ENCODE measurements at places on chromosomes 1 and 21.

DNA sequence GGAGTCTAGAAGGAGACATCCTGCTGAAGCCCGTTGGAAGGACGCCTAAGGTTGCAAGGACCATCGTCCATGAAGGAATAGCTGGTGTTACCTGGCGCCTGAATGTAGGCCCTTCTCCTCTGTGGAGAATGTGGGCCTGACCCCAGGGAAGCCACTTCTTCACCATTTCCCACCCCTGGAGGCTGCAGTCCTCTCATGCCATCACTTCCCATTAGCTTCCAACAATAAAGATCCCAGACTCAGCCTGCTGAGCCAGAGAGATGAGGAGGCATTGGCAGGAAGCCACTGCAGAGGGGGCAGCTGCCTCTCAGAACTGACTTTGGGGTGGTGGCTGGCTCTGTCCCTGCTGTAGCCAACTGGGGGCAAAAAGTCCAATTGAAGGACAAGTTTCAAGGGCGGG, 21.3 kb upstream of the KCNE2 start:
- DNase-seq: no peak

- no peak for DNase-seq
Observed at GRCh38 chr1:226405411-226405988, 2.4 kb downstream of the PARP1 start.

- no peak for DNase-seq
Observed at GRCh38 chr21:33544451-33545195, 1.8 kb downstream of the SON start.

- no peak for DNase-seq
Observed at GRCh38 chr1:225857256-225857655, 24.9 kb downstream of the TMEM63A start.

DNA sequence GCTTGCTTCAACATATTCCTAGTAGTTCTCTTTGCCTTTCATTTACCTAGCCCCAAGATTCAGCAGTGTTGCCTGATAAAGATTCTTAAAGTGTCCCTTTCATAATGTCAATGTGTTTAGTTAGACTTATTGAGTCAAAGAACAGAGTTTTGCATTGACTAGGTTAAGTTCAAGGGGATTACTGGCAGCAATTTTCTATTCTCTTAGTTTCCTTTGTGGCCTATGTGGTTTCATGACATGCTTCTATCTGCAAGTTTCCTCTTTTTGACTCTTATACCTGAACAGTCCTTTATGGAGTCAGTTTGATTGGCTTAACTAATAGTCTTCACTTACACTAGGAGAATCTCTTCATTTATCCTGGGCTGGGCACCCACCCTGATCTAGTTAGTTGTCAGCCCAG, 151.3 kb downstream of the ADGRL4 start:
- no peak for DNase-seq

DNA sequence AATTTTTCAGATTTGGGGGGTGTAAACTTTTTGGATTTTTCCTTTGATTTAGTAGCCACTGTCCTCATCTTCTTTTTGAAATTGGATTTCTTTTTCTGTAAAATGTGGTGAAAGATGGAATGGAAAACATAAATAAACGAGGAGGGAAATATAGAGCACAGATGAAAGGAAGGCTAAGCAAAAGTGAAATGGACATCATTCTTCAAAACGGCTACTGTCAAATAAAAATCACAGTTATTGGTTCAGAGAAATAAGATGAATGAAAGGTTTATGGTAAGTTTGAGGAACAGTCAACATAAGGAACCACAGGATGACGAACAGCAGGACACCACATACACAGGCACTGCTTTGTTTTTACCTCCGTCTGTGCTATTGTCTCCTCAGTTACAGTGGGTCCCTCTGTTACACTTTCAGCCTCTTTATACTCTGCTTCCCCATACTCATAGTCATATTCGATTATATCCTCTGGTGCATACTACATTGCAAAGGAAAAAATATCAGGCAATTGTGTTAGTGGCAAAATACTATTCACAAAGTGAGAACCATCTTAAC, 82.4 kb downstream of the COL11A1 start:
- DNase-seq: no peak

DNA sequence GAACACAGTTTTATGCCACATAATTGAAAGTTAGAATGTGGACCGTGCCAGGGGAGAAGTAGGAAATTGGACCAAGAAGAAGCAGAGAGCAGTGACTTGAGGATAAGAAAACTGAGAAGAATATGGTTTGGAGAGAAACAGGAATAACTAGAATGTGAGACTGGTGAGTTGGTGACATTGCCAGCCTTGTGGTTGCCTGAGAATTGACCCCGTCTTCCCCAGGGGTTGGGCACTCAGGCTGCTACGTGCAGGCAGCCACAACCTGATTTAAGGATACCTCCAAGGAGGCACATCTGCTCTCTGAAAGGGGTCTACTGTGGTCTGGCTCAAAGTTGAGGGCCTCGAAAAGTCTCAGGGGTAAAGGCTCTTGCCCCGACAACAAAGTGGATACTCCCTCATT, 112.1 kb upstream of the ARTN start:
- DNase-seq: no peak

DNA sequence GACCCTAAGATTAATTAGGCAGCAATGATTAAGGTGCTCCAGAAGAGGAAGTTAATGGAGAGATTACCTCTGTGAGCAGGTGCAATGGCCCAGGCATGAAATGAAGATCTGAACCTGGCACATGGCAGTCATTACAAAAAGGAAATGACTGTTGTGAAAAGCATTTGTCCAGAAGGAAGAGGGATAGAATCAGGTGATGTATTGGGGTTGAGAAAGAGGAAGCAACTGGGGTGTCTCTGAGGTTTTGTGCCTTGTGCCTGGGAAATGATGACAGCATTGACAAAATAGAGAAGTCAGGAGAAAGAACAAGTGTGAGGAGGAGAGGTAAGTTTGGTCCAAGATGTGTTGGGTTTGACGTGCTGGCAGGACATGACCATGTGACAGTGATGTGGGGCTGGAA, 5.6 kb downstream of the CRCT1 start:
- DNase-seq: no peak

GRCh38 chr1:170768929-170769328, 105.0 kb downstream of the PRRX1 start:
- no peak for DNase-seq

GRCh38 chr1:117674521-117675400, 68.9 kb downstream of the TENT5C start:
- peak; percentile 19 for DNase-seq

DNA sequence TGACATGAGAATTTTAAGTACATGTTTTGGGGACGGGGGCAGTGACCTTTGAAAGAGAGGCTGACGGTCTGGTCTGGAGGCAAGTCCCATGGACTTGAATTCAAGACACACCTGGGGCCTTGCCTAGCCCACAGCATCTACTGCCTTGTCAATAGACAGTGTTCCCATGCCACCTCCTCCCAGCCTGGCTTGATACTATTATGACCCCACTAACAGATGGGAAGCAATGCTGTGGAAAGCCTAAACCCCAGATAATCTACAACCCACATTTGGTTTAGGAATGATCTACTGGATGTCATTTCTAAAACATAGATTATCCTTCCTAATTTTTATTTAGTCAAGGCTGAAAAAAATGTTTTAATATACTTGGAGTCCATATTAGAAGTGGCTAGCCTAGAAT, 17.8 kb upstream of the NFASC start:
- no peak for DNase-seq

DNA sequence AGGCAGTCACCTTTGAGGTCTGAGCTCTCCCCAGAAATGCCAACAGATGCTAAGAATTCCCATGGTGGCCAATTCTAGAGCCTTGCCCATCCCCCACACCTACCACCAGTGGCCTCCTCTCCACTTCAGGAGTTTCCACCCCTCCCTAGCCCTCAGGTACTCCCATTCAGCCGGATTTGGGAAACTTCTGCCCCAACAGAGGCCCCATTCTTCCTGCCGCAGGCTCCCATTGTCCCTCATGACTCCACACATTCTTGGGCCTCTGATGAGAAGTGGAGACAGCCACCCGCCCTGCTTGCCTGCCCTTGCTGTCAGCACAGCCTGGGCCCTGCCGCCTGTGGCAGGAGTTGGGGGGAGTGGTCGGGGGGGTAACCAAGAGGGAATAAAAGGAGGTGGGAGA, 4.6 kb downstream of the BLACAT1 start:
- DNase-seq: no peak

GRCh38 chr1:54167422-54168139, 14.8 kb upstream of the CDCP2 start:
- no peak for DNase-seq

GRCh38 chr1:224644553-224645154, 28.5 kb downstream of the CNIH3 start:
- DNase-seq: peak; percentile 65

GRCh38 chr1:114025609-114026401, 46.5 kb downstream of the OLFML3 start:
- no peak for DNase-seq

DNA sequence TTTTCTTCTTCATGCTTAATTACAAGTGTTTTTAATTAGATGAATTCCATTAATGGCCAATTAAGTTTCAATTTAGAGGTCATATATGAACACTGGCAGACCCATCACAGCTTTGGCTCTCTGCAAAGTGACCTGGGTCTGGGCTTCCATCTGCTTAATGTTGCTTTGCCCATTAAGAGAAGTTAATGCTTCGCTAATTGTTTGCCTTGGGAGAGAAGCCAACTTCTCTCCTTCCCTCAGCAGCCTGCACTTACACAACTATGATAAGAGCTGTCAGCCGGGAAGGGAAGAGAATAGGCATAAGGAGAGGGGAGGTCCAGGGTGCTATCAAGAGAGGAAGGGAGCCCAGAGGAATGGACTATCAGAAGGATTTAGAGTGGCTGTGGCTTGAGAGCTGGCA, 29.0 kb upstream of the CCDC190 start:
- DNase-seq: no peak

- no peak for DNase-seq
Observed at GRCh38 chr1:5979536-5980313, 12.5 kb downstream of the NPHP4 start.

GRCh38 chr1:244970236-244970743, 105.9 kb upstream of the HNRNPU start:
- DNase-seq: peak; percentile 90

DNA sequence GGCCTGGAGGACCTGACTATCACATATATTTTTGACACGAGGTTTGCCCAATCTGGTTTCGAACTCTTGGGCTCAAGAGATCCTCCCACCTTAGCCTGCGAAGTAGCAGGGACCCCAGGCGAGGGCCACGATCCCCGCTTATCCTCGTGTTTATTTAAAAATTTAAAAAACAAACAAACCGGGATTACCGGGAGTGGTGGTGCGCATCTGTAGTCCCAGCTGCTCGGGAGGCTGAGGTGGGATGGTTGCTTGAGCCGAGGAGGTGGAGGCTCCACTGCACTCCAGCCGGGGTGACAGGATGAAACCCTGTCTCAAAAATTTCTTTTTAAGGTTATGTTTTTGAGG, 452 bp upstream of the EXOSC10 start:
- DNase-seq: no peak

GRCh38 chr1:41152622-41153044, 89.5 kb downstream of the SCMH1 start:
- peak; percentile 85 for DNase-seq

DNA sequence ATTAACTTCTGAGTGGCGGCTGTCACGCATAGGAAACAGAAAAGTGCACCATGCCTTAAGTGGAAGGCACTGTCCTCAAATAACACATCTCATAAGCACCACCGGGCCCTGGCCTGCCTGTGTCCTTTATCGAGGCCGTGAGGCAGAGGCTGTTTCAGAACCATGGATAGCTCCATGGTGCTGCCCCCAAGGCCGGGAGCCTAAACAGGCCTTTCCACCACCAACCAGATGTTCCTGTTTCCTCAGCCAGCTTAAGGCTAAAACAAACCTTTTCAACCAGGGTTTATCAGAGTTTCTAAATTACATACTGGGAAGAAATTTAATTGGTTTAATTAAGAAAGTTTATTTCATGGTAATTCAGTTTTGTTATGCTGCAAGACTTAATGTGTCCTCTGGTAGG, 114.4 kb downstream of the DMRTA2 start:
- no peak for DNase-seq

DNA sequence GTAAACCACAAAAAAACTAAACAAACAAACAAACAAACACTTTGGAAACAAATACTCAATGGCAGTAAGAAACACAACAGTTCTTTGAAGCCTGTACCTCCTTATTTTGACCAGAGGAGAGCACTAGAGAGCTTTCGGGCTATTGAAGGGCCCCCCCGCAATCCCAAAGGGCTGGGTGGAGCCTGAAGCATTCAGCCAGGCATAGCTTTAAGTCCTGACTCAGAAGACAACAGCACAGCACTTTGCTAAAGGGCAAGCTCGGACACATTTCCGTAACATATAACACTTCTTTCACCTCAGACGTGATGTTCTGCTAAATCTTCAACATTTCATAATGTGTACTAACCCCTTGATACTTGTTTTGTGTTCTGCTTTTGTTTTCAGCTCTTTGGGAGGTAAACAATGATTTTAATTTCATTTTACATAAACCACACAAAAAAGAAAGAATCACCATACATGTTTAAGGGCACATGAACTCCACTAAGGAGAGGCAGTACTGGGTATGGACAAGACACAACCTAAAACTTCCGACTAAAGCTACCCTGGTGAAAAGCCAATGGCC, 9.7 kb upstream of the SHCBP1L start:
- DNase-seq: peak; percentile 93

GRCh38 chr1:218459450-218459849, 114.3 kb downstream of the TGFB2 start:
- no peak for DNase-seq

DNA sequence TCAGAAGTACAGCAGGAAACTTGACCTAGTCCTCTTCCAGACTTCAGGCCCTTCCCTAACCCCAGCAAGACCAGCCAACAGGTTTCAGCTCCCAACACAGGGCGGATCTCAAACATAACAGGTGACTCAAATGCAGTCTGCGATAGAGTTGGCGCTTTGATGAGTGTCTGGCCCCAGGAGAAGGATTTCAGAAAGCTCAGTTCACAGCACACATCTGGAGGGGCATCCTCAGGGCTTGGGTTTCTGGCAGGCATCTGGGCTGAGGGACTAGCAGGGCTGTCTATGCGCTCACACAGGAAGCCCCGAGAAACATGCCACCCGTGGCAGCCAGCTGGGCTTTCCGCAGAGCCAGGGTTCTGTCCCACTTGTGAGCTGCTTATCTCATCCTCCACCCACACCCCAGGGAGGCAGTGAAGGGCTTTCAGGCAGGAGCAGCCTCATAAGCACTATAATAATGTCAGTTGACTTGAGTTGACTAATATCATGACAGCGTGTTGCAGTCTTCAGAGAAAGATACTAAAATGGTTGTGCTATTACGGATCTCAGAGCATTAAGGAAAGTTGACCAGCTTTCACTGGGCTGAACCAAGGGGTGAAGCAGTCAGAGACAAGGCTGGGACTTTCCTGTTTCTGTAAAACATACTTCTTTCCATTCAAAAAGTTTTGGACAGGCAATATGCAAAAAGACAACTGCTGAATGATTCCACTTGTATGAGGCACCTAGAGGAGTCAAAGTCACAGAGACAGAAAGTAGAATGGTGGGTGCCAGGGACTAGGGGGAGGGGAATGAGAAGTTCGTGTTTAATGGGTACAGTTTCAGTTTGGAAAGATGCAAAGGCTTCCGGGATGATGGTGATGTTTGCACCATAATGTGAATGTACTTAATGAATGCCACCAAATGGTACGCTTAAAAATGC, 233.0 kb upstream of the IRF2BP2 start:
- DNase-seq: no peak

GRCh38 chr1:207868774-207869721, 41.9 kb downstream of the CD34 start:
- DNase-seq: peak; percentile 66

- DNase-seq: no peak
Observed at GRCh38 chr1:90068611-90069280, 73.8 kb downstream of the ZNF326 start.

Data from A549 (cell line).